COR-L47 (cell line): ENCODE measurements at places on chromosomes 4 and X.
A peak's percentile ranks its signal among the peaks of the same experiment; 100 is the strongest.

- DNase-seq: no peak
Observed at GRCh38 chrX:4397471-4397870, 684.0 kb upstream of the PRKX start.

- no peak for DNase-seq
Observed at GRCh38 chr4:115453416-115453815, 340.0 kb upstream of the NDST4 start.

GRCh38 chrX:14920196-14920595, 47.0 kb downstream of the MOSPD2 start:
- no peak for DNase-seq

GRCh38 chr4:78721747-78722146, 54.4 kb upstream of the BMP2K start:
- DNase-seq: no peak

- peak; percentile 66 for DNase-seq
Observed at GRCh38 chr4:174522183-174523024, at the start of gene HPGD. TSS of gene HPGD (minus strand) at chr4:174522488. CDS start at chr4:174522451, 37 bp downstream.

- no peak for DNase-seq
Observed at GRCh38 chrX:47634871-47635575, 5.3 kb upstream of the CFP start.

DNA sequence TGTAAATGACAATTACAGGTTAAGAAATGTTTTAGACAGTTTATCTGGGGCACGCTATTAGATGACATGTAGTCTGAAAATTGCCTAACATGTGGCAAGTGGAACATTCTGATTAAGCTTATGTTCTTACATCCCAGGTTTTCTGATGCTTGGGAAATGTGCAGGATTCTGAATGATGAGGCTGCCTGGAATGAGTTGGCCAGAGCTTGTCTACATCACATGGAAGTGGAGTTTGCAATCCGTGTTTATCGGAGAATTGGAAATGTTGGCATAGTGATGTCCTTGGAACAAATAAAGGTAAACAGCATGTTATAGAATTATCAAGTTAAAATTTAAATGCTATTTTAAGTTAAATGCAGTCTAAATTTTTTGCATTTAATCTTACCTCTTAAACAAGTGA, 49.3 kb downstream of the WDR19 start:
- no peak for DNase-seq

DNA sequence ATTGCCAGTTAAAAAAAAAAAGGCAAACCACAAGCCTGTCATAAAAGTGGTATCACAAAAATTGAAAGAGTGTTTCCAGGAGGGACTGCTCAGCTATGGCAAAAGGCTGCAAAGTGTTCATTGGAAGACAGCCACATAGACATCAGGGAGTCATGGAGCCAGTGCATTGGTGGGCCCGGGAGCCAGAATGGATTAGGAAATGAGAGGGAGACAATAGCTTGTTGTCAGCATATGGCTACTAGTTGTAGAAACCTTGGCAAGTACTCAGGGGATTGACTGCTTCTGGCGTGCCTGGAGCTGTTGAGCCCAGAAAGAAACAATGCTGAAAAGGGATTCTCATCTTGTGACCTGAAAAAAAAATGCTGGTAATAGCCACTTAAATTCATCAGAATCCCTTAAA, 5.0 kb downstream of the GAR1 start:
- DNase-seq: no peak

DNA sequence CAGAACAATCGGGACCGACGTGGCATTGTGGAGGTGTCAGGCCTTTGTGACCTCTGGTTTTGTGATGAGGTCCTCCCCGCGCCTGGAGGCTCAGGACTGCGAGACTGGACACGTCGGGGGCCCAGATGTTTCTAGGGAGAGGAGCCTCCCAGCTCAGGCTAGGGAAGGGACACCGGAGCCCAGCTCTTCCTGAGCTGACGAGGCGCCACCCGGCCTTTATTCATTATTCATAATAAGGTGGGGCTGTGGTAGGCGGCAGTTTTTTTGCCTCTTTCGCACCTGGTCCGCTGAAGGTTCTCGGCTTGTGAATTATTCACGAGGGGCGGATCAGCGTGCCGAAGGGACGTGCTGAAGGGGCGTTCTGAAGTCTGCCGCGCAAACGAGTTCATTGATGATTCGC, 2.3 kb upstream of the UBA1 start:
- DNase-seq: peak; percentile 46

GRCh38 chr4:125091-125771, 930 bp downstream of the ZNF718 start:
- peak; percentile 63 for DNase-seq

- no peak for DNase-seq
Observed at GRCh38 chr4:182562350-182562749, 319.1 kb downstream of the TENM3 start.

GRCh38 chr4:109134268-109134667, 168.2 kb downstream of the COL25A1 start:
- no peak for DNase-seq

DNA sequence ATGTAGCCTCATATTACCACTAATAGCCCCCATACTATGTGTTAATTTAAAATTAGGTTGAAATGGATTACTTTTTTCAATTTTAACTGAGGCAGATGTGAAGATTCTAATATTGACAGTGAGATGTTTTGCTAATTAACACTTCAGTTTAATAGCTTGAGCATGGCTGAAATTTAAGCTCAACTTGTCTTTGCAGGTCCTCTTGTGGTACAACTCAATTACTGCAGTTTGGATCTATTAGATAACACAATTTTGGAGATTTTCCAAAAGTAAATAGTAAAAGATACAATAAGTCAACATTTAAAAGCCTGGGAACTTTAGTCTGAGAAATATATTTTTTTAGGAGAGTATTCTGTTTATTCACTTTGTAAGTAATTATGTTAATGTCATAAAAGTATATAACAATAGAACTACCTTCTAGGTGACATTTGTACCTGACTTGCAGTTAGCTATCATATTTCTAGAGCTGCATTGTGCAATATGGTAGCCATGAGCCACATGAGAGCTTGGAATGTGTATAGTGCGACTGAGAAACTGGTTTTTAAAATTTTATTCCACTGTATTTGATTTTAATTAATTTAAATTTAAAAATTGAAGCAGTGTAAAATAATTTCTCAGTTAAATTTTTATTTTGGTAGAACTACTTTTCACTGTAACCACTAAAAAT, 73.1 kb upstream of the FMR1 start:
- no peak for DNase-seq

GRCh38 chrX:25869761-25870160, 268.4 kb upstream of the MAGEB18 start:
- DNase-seq: no peak

GRCh38 chr4:37735578-37735977, 49.4 kb upstream of the RELL1 start:
- DNase-seq: no peak

DNA sequence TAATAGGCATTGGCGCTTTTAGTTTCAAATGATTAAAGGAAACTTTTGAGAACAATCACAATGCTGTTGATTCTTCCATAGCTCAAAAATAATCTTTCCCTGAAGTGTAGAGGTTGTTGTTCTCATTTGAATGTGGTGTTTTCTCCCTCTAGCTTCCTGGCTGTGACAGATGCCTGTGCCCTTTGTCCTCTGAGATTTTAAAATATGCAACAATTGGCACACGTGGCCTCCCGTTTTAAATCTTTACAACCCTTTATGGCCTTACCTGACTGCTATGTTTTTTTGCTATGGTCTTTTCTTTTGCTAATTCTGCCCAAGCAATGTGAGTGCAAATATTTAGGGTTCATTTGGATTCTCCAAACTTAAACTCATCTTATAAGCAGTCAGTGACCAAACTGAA, 22.9 kb upstream of the CASK start:
- no peak for DNase-seq

DNA sequence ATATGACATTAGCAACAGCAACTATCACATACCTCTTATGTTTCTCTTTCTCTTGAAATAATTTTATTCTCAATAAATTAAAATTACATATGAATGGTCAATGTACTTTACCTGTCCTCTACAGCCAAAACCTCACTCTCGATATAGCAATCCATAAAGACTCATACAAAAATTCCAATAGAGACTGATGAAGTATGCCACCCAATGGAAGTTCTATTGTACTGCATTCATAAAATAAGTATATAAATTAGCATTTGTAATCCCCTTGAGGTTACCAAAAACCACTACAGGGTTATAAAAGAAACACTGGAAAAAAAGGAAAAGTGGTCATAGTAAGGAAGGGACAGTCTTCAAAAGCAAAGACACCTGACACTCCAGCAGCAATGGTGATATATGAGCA, 32.8 kb downstream of the CLDN2 start:
- no peak for DNase-seq

DNA sequence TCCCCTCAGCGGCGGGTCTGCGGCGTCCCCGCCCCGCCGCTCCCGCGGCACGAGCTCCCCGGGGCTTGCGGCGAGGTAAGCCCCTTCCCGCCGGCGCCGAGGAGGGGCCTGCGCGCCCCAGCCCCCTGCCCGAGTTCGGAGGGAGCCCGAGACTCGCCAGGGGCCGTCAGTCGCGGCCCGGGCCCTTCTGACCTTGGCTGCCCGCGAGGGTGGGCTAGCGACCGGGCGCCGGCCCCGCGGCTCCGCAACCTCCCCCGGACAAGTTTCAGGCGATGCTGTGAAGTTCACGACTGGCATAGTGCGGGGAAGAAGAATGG, 554 bp downstream of the CDKL5 start:
- no peak for DNase-seq

DNA sequence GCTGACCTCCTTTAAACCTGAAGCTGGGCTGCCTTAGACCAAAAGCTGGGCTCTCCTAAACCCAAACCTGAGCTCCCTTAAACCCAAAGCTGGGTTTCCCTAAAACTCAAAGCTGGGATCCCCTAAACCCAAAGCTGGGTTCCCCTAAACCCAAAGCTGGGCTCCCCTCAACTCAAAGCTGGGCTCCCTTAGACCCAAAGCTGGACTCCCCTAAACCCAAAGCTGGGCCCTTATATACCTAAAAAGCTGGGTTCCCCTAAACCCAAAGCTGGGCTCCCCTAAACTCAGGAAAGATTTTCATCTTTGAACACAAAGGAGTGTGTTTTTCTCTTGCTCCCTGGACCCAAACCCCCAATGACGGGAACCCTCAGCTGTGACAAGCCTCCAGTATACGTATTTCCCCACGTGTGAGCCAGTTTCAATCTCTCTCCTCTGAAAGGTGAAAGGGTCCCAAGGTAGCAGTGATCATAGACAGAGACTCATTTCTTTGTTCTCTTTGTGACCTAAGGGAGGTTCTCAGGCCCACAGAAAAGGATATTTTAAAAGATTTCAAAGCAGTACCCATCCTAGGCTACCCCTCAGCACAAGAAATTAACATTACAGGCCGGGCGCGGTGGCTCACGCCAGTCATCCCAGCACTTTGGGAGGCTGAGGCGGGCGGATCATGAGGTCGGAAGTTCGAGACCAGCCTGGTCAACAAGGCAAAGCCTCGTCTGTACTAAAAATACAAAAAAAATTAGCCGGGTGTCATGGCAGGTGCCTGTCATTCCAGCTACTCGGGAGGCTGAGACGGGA, 31.3 kb upstream of the ASMTL start:
- no peak for DNase-seq

GRCh38 chr4:41776466-41776865, 27.9 kb upstream of the PHOX2B start:
- DNase-seq: no peak

DNA sequence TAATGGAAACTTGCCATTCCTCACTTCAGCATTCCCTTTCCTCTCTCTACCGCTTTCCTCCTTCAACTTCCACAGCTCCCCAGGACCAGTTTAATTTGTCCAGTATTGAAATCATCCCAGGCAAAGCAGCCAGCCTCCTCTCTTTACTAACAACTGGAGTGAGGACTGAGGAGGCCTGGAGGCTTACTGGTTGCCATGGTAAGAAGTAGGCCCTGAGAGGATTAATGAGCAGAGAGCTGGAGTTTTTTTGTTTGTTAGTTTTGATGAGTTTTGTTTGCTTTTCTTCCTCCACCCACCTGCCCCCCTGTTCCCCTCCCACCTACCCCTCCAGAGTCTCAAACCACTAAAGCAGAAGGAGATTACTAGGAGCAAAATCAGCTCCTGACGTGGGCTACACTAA, 29.5 kb upstream of the PLP1 start:
- DNase-seq: no peak

DNA sequence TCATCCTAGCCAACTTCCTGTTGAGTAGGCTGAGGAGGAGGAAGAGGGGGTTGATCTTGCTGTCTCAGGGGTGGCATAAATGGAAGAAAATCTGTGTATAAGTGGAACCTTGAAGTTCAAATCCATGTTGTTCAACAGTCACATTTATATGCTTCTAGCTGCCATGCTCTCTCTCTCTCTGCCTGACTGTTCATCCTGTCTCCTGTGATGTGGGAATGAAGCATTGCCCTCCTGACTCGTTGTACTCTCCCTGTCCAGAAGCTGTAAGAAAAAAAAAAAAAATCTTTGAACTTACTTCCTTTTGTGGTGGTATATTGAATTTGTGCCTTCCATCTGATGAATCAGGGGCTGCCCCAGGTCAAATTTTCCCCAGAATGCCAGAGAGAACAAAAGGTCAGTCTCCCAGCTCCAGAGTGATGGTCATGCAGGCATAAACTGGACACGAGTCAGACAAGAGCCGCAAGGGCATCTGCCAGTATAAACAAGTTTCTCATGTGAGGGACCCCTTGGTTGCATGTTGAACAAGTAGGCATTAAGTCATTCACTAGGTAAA, 257.0 kb downstream of the IDS start:
- DNase-seq: no peak

- no peak for DNase-seq
Observed at GRCh38 chrX:1945879-1946278, 331.0 kb downstream of the ASMT start.

DNA sequence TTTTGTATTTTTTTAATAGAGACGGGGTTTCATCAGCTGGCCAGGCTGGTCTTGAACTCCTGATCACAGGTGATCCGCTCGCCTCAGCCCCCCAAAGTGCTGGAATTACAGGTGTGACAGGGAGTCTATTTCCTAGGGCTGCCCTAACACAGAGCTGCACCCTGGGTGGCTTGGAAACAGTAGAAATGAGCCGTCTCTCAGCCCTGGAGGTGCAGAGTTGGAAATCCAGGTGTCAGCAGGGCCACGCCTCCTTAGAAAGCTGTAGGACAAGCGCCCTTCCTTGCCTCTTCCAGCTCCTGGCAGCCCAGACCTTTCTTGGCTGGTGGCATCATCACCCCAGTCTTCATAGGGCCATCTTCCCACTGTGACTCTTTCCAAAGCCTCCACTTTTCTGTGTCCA, 71.6 kb downstream of the DCTD start:
- DNase-seq: no peak

- no peak for DNase-seq
Observed at GRCh38 chrX:11540532-11541377, 125.0 kb downstream of the ARHGAP6 start.

DNA sequence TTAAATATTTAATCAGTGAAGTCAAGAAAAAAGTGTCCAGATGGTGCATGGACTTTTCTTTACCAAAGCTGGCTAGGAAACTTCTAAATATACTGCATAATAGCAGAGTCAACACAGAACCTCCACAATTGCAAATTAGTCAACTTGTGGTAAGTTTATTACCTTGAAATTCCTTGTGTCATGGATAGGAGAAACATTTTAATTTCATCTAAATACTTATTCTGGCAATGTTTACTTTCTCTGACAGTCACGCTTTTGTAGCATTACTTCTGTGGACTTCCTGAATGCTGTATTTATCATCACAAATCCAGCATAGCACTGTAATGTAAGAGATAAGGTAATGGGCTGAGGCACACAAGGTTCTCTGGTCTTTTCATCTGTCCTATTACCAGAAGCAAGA, 2266.1 kb downstream of the PCDH7 start:
- no peak for DNase-seq

GRCh38 chr4:146338512-146338911, 124.2 kb downstream of the REELD1 start:
- no peak for DNase-seq

- peak; percentile 29 for DNase-seq
Observed at GRCh38 chrX:115233497-115234455, at the start of gene LRCH2. TSS of gene LRCH2 (minus strand) at chrX:115234096. CDS start at chrX:115234041, 55 bp downstream.
